ENCODE measurements at places on chromosomes 12 and 14.

- peak; percentile 76 for DNase-seq
Observed at GRCh38 chr14:52553671-52554575, 1.3 kb downstream of the GPR137C start.

- DNase-seq = no peak
Observed at GRCh38 chr14:30272848-30273832, 285.8 kb upstream of the G2E3 start.

DNA sequence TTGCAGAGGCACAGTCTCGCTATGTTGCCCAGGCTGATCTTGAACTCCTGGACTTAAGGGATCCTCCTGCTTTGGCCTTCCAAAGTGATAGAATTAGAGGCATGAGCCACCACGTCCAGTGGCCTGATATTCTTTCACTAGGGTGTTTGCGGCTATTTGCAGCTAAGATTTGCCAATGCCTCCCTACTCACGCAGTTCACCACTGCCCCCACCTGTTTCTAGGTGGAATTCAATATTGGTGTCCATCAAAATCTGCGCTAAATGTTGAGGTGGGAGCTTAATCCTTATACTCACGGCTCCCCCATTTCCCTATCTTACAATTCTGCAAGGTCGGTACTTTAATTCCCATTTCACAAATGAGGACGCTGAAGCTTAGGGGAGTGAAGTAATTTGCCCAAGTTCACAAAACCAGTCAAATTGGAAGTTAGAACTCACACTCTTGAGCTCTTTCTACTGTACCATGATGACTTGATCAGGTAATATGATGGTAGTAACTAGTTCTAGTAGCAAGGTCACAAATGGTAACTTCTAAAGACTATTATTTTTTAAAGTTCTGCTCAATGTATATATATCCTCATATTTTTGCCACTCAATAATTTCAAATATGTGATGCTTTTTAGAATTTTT, 22.1 kb upstream of the LRRC9 start:
- DNase-seq = no peak

DNA sequence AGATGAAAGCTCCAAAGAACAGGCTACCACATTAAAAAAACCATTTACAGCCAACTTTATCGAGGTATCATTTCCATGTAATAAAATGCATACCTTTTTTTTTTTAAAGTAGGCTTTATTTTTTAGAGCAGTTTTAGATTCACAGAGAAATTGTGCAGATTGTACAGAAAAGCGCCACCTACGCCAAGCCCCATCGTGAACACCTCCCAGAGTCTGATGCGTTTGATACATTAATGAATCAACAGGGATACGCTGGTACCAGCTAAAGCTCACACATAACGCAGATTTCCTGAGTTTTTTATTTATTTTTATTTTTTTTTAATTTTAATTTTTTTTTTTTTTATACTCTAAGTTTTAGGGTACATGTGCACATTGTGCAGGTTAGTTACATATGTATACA, 129.9 kb downstream of the KIF26A start:
- DNase-seq = no peak

DNA sequence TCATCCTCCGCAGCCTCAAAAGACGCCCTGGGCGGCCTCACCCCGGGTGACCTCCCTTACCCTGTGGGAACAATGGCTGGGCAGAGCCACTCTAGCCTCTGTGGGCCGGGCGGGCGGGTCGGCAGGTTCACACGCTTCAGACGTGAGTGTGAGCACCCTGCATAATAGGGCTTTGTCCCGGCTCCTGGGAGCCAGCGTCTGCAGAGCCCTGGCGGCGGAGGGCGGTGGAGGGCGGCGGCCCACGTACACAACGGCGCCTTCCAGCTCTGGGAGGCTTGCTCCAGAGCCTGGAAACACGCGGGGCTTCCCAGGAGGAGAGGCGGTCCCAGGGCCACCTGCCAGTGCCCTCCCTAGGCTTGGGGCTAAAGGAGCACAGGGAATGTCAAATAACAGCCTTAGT, 205.6 kb downstream of the BCL11B start:
- DNase-seq = no peak

DNA sequence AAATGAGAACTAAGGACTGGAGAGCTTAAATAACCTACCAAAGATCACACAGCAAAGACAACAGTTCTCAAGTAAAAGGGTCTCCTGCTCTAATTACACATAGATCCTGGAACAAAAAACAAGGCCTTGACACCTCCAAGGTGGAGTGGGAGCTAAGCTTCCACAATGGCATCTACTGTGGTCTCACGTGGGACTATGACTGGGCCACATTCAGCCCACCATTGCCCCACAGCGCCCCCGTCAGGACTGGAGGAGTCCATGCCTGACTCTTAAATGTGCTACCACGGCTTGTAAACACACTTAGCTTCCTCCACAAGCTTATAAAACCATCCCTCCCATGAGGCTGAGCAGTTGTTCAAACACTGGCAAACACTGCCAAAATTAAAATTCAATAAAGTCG, 88.5 kb downstream of the GCH1 start:
- no peak for DNase-seq

DNA sequence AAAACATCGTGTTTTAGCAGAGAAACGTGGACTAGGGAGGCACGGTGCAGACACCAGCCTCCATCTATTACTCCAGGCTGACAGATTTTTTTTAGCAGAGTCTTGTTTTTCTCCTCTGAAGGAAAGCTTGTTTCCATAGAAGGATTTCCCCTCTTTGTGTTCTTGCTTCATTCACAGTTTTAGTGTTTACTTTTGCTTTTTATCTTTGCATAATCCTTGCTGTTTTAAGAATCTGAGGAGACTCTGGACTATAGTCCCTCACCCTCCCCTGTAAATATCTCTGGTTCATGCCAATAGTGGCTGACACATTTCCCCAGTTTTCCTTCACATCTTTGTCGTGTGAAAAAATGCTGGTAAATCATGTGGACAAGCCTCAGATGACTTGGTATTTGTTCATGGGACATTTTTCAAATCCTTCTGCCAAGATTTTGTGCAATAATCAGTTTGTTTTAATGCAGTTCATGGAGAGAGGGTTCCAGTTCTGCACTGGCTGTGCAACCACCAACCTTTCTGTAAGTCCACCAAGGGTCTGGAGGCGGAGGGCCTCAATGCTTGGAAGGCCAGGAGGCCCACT, 39.9 kb upstream of the TMCC3 start:
- no peak for DNase-seq

GRCh38 chr14:31934767-31935266, 142.3 kb upstream of the ARHGAP5 start:
- peak; percentile 53 for DNase-seq

DNA sequence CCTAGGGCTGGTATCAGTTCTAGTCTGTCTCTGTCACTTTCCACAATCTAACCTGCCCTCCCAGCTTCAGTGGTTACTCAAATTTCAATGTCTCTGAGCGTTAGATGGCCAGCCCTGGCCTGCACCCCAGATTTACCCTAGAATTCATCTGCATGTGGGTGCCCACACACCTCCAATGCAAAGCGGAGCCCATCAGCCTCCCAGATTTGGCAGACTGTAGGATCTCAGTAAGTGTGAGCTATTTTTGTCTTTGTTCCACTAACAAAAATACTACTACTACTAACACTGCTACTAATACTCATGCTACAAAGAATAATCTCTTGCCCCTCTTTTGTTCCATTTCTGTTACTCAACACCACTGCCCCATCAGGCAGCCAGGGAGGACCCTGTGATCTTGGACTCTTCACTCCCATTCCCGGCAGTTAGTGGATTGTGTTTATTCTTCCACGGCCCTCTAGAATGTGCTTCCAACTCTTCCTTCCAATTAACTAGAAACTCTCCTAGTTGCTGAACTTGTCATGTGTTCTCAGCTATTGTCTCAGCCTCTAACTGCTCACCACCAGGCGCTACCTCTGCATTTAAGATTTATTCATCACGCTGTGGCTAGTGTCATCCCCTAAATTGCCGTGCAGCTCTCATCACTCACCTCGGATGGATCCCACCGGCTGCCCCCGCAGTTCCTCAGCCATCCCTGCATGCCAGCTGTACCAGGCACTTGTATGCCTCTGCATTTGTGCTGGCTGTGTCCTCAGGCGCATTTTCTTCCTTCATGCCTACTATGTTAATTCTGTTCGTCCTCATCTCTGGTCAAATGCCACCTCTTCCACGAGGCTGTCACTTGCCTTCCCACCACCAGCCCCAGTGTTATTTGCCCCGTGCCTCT, 150.6 kb upstream of the HIF1A start:
- no peak for DNase-seq

DNA sequence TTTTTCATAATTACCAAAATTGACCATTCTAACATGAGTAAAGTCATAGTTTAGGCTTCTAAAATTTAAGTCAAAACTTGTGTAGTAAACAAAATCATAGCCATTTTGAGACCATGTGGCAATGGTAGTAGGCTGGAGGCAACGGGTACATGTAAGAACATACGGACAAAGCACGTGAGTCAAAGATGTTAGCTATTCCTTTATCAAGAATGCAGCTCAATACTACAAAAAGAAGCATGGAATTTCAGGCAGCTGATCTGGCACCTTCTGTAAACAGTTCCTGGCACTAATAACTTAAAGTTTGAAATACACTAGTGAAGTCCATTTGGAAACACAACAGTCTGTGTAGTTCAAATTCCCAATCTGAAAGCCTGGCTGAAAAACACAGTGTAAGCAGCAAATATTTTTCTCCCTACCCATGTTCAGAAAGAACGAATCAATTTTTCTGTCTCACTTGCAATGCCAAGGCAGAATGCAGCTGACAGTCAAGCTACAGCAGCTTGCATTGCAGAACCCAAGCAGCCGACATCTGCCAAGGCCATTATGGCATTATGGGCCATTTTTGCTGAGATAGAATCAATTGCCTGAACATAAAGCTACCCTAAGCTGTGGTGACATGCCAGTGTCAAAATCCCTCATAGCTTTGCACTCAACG, 29.3 kb downstream of the MYF5 start:
- no peak for DNase-seq
